ENCODE measurements at places on chromosomes 6 and 20.

GRCh38 chr6:161921602-161922395, 647.9 kb upstream of the AGPAT4 start:
- no peak for DNase-seq

GRCh38 chr6:90106449-90106848, 190.2 kb downstream of the BACH2 start:
- no peak for DNase-seq

GRCh38 chr20:48186447-48186846, 401.2 kb upstream of the SULF2 start:
- no peak for DNase-seq

DNA sequence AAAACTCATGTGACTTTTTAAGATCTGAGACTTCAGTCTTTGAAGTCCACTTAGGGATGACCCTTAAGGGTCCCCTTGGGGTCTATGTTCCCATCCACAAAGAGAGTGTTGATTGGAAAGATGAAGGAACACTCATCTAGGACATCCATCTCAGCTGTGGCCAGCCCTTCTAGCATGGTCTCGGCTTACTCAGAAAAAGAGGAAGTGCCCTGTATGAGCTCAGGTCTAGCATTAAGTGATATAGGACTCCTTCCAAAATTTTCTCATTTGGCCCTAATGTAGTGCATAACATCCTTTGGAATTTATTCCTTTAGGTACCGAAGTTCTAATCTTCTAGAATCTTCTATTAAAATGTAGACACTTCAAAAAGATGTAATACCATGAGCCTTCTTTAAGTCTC, 77.4 kb downstream of the NDUFAF5 start:
- DNase-seq: no peak

DNA sequence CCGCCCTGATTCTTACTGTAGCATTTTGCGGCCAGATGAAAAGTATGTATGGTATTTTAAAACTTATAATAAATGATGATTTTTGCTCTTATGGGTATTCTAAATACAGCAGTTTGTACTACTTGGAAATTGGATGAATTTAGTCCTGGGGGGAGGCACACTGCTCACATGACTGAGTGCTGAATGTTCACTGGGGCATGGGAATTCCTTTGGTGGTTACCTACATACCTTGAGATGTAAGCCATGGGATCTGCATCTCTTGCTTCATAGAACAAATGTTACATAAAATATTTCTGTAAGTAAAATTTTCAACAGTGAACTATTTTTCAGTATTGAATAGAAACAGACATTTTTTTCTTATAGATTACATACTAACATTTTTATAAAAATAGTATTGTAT, 71.1 kb downstream of the FIG4 start:
- DNase-seq: no peak

Data from esophagus squamous epithelium (tissue), 5 donors.